ENCODE measurements at places on chromosomes 4 and X.

DNA sequence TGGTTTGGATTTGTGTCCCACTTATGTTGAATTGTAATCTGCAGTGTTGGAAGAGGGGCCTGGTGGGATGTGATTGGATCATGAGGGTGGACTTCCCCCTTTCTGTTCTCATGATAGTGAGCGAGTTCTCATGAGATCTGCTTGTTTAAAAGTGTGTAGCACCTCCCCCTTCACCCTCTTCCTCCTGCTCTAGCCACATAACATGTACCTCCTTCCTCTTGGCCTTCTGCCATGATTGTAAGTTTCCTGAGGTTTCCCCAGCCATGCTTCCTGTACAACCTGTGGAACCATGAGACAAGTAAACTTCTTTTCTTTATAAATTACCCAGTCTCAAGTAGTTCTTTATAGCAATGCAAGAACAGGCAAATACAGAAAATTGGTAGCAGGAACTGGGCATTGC is 138.7 kb downstream of the INPP4B start:
- no peak for DNase-seq

- DNase-seq = no peak
These were observed 27.2 kb downstream of the OCIAD1 start for GRCh38 chr4:48858130-48858529.

- peak; percentile 4 for DNase-seq
These were observed 100.6 kb downstream of the NHS start for GRCh38 chrX:17475449-17476217.

- DNase-seq = no peak
These were observed 414.1 kb downstream of the CENPC start for GRCh38 chr4:67131224-67131623.

DNA sequence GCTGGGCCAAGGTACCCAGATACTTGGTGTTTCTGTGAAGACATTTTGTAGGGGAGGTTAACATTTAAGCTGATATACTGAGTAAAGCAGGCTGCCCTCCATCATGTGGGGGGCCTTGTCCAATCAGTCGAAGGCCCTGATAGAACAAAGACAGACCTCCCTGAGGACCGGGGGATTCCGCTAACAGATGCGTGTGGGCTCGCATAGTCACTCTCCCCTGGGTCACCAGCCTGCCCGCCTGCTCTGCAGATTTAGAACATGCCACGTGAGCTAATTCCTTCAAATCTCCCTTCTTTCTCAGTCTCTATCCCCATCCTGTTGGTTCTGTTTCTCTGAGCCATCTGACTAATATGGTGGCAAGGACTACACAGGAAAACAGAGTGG is 60.7 kb downstream of the WFS1 start:
- no peak for DNase-seq

DNA sequence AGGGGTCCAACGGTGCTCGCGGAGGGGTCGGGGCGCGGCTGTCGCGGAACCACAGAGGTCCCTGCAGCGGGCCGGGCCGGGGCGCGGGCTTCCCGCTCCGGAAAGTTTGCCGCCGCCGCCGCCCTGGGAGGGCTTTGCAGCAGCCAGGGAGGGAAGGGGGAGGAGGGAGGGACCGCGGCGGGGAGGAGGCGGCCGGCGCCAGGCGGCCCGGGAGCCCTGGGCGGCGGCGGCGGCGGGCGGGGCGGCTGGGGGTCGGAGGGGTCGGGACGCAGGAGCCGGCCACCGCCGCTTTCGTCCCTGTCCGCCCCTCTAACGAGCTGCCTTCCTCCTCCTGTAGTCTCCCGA is 375 bp downstream of the FGFR3 start:
- peak; percentile 76 for DNase-seq

GRCh38 chr4:146040623-146041022 is 102.0 kb upstream of the ZNF827 start:
- no peak for DNase-seq

GRCh38 chr4:71136071-71136470 is 142.6 kb downstream of the DCK start:
- DNase-seq = no peak

DNA sequence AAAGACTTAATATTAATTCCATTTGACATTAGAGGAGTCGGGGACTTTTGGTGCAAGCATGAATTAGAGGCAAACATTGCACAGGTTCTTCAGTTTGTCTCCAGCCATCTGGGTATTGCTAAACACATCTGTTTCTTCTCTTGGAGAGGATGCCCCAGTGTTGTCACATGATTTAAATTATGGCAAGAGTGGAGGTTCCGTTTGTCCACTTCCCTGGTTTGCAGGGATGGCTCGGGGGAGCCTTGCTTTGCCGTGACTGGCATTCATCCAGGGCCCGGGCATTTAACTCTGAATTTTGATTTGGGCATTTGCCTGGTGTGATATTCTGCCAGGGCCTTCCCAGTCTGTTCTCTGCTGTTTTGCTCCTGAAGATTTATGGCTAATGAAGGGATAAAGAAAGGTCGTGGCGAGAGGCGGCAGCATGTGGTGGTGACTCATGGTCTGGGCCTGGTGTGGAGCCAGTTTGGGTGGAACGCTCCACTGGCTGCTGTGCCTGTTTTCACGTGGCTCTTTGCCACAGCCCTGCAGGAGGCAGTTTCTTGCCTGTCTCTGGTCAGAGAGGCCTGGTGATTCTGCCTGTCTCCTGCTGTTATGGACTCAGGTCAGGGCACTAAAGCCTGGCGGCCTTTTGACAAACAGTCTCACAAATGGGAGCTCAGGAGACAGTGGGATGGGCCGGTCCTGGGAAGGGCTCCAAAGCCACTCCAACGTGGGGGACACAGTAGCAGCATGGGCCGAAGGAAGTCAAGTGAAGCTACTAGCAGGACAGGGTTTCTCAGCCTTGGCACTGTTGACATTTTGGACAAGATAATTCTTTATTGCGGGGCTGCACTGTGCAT is 99.4 kb upstream of the PGRMC2 start:
- DNase-seq = peak; percentile 90

DNA sequence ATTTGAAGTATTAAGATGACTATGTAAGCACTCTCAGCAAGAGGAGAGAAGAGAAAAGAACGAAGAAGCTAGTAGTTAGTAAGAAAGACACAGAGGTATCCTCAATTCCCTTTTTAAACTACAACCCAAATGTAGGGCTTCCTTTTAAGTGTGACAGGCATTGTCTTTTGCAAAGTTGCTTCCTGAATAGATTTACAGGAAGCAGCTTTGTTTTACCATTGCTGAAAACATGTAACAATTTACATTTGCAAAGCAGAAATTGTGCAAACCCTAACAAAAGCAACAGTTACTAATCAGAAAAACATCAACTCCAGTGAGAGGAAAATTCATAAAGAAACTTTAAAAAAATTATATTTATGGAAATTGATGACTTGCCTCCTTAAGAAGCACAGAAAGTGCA is 96.4 kb downstream of the FAM13A start:
- no peak for DNase-seq

DNA sequence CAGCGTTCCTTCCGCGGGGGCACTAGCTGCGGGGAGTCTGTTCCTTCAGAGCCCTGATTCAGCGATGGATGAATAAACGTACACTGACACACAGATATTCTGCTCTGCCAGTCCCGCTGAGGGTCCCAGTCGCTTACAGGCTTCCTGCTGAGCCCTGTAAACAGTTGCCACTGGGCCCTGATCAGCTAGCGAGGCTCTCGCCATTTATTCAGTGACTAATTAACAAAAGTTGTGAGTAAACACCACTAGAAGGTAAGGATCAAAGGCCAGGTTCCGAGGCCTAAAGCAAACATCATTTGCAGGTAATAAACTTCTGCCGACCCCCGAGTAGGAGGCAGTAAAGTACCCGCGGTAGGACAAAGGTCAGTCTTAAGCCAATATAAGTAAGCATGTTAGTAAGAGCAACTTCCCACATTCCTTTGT is 442.6 kb upstream of the GALNT7 start:
- DNase-seq = no peak

DNA sequence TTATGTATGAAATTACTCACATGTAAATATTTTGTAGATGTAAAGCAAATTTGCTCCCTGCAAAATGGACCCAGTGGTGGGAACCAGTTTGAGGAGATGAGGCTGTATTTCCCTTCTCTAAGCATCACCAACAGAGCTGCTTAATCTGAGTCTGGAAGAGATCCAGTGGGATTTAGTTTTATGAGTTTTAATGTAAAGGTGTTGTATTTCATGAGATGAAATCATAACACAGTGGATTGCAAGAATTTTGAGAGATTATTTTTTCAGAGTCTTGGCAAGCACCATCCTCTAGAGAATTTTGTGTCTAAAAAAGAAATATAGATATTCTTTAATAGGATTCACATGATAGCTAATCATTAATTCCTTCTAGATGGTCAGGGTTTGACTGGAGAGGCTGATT is 35.6 kb upstream of the SFRP2 start:
- DNase-seq = no peak

DNA sequence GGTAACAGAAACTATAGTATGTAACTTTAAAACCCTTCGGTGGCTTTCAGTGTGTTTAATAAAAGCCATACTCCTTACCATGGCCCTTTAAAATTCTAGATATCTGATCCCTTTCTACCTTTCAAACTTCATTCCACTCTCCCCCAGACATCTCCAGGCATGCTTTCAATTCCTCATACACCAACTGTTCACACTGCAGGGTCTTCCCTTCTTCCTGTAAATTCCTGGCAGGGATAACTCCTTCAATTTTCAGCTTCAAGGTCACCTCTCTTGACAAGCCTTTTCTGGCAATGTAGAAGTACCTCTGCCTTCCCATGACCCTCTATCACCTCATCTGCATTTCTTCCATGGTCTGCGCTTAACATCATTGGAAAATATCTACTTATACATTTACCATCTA is 60.8 kb downstream of the WDFY3 start:
- no peak for DNase-seq

DNA sequence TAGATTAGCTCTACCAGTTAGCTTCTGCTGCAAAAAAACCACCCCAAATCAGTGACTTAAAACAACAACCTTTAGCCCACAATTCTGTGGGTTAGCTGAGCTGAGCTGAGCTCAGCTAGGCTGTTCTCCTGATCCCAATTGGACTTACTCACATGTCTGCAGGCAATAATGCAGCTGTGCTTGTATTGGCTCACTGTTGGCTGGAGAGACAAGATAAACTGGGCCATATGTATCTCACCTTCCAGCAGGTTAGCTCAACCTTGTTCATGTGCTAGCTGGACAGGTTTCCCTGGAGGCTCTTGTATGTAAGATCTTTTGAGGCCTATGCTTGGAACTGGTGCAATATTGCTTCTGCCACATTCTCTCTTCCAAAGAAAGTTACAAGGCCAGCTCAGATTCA is 261.5 kb upstream of the ADGRL3 start:
- no peak for DNase-seq

DNA sequence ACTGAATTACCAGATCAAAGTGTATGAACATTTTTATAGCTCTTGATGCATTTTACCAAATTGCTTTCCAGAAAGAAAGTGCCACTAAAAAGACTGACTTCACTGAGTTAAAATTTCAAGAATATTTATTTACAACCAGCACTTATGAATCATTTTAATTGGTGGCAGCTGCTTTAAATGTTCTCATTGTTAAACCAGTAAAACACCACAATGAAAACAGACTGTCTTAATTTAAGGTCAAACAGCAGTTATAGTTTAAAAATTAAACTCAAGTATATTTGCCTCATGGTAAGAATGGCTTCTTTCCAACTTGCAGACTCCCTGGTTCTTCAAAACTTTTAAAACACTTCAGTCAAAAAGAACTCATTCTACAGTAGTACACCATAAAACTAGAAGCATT is 36.9 kb downstream of the AMMECR1 start:
- peak; percentile 16 for DNase-seq

DNA sequence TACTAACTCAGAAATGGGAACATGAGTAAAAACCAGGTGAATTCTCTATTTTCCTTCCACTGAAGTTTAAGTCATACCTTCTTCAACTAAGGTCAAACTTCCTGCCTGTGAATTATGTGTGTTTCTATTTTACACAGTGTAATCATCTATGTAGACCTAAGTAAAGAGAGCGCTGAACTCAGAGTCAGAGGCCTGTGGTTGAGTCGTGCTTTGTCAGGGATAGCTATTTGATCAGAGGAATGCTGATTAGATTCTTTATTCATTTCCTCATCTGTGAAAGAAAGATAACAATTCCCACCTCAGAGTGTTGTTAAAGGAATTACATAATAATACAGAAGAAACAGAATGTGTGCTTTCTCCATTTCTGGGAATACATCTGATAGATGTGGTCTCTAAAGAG is 654.1 kb downstream of the STIM2 start:
- no peak for DNase-seq

DNA sequence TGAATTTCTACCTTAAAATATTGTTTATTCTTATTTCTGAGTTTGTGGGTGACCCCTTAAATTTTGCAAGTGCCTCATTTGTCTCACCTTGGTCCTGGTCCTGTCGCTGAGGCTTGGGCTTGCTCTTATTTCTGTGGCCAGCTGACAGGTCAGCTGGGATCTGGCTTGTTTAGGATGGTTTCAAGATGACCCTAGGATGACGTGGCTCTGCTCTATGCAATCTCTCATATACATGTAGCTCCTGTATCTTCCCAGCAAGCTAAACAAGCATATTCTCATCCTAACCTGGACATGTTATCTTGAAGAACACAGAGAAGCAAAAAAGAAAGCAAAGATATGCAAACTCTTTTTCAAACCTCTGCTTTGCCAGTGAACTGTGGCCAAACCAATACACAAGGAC is 158.4 kb downstream of the BANK1 start:
- no peak for DNase-seq

- no peak for DNase-seq
These were observed 34.1 kb downstream of the RBMX2 start for GRCh38 chrX:130435937-130436336.

DNA sequence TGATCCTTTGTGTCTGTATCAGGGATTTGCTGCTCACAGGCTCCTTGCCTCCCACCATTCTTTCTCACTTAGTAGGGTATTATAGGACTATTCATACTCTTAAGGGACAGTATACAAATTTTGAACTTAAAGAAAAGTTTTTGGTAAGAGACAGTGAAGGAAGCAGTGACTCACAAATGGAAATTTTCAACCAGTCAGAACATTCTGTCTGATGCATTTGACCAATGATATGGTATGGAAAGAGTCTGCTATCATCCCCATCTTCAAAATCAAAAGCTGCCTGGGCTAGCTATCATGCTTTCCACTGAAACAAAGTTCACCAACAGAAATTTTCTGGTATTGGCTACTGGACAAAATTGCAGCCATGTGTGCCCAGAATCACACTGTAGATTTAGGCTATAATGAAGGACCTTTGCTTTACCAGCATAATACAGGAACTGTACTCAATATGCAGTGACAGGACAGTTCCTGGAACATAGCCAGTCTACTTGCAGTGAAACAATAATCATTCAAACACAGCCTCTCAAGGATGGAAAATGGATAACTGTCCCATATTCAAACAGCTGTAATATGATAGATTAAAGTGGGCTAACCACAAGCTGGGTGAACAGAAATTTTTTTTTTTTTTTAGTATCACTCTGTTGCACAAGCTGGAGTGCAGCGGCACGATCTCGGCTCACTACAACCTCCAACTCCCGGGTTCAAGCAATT is 109.0 kb upstream of the ACSL4 start:
- no peak for DNase-seq

DNA sequence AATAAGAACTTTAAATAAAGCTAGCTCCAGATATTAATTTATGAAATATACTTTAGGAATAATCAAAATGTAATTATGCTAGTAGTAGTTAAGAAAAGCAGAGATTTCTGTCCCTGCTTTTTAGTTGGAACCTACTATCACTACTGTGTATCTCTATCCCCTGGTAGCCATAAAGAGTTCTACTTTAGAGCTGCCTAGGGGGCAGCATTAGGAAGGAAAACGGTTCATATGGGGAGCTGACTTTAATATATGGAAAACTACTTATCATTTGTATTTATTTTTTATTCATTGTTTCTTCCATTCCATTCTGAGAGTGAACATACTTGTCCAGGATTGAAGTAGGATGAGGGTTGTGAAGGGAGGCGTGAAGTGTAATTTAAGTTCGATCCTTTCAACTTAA is 40.9 kb downstream of the CPEB2 start:
- DNase-seq = no peak

GRCh38 chrX:50818986-50819385 is 5.0 kb upstream of the SHROOM4 start:
- DNase-seq = no peak
